ENCODE measurements at places on chromosomes 2 and 18.
A peak's percentile ranks its signal among the peaks of the same experiment; 100 is the strongest.

DNA sequence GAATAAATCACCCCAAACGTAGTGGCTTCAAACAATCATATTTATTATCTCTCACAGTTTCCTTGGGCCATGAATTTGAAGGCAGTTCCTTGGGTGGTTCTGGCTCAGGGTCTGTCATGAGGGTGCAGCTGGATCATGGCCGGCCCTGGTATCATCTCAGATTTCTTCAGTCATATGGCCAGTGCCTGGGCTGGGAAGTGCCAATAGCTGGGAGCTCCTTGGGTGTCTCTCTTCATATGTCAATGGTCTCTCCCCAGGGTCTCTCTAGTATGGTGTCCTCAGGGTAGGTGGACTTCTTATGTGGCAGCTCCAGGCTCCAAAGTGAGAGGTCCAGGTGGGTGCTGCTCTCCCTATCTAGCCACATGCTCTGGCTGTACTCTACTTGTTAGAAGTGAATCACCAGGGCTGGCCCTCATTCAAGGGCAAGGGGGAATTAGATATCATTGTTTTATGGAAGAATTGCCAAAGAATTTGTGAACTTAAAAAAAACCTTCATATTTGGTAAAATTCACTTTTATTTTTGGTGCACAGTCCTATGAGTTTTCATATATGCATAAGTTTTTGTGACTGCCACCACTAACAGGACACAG lies 15.4 kb downstream of the FHOD3 start:
- DNase-seq = no peak

- no peak for DNase-seq
Measured at GRCh38 chr18:7104649-7105048, 12.9 kb downstream of the LAMA1 start.

- peak; percentile 95 for DNase-seq
Measured at GRCh38 chr2:55049043-55049820, 1.0 kb downstream of the RTN4 start.

- DNase-seq = no peak
Measured at GRCh38 chr2:136290326-136290725, 172.4 kb upstream of the CXCR4 start.

DNA sequence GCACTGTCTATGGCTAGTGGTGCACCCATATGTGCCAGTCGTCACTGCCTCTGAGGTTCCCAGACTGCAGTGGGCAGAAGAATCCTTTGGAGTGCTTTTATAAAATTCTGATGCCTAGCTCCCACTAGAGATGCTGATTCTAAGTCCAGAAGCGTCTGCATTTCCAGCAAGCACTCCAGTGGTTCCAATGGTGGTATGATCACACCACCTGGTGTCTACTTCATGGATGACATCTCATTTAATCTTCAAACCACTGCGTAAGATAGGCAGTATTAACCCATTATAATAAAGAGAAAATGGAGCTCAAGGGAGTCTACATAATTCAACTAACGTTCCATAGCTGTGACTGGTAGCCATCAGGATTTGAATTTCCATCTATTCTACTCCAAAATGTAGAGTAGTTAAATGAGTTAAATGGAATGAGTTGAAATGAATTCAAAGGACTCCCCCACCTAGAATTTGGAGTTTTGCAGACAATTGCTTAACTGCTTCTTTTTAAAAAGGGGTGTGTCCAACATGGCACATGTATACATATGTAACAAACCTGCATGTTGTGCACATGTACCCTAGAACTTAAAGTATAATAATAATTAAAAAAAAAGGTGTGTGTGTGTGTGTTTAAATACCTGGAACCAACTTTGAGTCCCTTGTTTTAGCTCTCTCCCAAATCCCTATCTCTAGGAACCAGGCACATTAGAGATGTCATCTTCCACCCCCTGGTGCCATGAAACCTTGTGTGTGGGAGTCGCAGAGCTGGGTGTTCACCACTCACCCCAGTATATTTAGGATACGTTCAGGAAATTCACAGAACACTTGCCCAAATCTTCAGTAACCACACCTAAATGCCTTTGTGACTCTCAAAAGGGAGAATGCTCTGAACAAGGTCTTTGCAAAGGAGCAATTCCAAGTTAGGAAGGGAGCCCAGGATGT lies 14.1 kb downstream of the LAMA3 start:
- no peak for DNase-seq

- no peak for DNase-seq
Measured at GRCh38 chr2:191748059-191748461, 70.1 kb downstream of the NABP1 start.

DNA sequence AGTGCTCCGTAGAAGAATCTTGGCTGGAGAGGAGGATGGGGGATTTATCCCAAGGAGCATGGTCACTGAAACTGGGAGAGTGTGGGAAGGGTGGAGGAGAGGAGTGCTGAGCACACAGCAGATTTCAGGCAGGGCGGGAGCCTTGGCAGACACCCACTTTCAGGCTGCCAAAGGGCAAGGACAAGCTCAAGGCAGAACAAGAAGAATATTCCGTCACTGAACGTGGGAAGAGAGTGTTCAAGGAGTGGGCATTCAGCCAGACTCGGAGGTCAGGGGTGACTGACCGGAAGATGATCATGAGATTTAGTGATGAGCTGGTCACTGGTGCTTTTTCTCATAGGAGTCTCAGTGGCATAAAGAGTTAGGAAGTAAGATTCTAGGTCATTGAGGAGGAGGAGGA lies 136.2 kb upstream of the RASGRP3 start:
- no peak for DNase-seq

- no peak for DNase-seq
Measured at GRCh38 chr2:197274349-197274748, 36.2 kb downstream of the ANKRD44 start.

- peak; percentile 45 for DNase-seq
Measured at GRCh38 chr2:102892698-102893310, 131.0 kb downstream of the TMEM182 start.

GRCh38 chr2:218128781-218129457 lies 3.1 kb downstream of the CXCR2 start:
- no peak for DNase-seq

- no peak for DNase-seq
Measured at GRCh38 chr2:37300578-37300977, 24.1 kb downstream of the PRKD3 start.

- peak; percentile 54 for DNase-seq
Measured at GRCh38 chr2:172285010-172285621, 142.3 kb upstream of the ITGA6 start.

DNA sequence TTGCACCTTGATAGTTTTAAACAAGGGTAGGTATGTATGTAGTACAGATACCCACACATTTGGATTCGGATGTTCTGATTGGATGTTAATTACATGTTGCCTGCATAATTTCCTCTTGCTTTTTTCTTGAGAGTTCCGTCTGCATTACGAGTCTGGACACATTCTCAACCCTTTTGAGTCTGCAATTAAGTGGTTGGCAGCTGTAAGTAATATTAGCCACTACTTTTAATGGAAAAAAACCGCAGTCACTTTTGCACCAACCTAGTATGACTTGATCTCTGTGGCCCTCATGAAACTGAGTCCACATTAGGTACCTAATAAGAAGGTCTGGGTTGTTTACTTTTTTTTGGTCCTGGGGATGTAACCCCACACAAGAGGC lies 217.3 kb downstream of the VAPA start:
- DNase-seq = no peak

GRCh38 chr2:136005462-136006196 lies 20.2 kb upstream of the DARS1 start:
- no peak for DNase-seq

GRCh38 chr18:13477147-13477683 lies 249.1 kb downstream of the FAM210A start:
- DNase-seq = no peak

DNA sequence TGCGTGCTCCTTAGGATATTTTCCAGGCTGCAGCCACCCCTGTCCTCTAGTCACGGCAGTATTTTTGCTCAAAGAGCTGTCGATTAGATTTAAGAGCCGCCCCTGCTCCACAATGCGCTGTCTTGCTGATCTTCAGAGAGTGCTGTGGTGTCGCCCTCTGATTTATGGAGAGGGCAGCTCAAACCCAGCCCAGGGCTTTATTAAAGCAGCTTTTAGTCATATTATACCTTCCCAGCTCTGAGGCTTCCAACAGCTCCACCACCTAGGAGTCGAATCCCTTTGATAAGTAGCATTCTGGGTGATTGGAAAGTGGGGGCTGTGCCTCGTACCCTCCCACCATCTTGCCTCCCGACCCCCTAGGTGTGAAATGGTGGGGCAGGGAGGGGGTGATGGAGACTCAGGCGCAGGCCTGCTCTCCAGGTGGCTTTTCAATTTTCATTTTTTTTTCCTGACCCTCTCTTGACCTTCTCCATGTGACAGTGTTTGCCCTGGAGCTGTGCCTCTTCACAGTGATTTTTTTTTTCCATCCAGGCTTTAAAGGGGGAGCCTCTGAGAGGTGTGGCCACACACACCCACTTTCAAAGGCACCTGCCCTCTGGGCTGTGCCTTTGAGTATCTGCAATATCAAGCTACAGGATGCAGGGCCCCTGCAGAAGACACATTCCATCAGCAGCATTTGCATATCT lies 53.1 kb upstream of the NRP2 start:
- DNase-seq = peak; percentile 48

DNA sequence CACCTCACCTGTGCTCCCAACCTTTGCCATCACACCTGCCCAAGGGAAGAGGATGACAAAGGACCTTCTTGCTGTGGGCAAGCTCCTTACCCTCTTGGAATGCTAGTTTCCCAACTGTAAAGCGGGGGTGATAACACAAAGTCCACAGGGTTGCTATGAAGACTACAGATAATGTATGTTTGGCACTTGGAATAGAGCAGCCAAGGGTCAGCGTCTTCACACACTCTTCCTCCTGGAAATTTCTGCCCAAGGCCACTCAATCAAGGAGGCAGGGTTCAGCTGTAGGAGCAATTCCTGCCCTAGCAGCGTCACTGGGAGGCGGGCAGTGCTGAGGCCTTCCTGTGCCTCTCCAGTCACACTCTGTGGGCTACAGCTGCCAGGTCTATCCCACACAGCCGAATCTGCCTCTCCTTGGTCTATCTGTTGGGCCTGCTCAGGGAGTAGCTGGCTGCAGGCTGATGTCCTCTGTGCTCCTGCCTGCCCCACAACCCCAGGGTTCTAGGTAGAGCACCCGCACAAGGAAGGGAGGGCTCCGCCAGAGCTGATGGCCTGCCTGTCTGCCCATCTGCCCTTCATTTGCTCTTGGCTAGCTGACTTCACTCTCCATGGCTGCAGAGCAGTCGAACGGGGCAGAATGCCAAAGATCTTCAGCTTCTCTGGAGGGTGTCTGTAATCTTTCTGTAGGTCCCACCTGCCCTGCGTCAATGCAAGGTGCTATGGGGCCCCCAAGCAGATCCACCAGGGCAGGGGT lies 91.9 kb downstream of the MRO start:
- DNase-seq = no peak

GRCh38 chr2:38039121-38039910 lies 36.6 kb downstream of the CYP1B1 start:
- DNase-seq = no peak

GRCh38 chr2:71190656-71191569 lies 36.0 kb downstream of the PAIP2B start:
- DNase-seq = no peak

DNA sequence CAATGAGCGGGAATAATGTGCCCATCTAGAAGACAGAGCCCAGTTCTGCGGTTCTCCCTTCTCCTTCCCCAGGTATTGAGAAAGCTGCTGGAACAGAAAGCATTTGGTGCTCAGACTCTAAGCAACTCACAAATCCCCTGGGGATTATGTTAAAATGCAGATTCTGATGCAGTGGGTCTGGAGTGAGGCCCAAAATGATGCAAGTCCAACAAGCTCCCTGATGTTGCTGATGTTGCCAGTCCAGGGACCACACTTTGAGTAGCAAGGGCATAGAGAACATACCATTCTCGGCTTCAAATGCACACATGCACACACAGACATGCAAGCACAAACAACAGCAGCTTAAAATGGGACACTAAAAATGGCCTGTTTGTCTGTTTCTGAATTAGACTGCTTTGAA lies 274.8 kb upstream of the NCKAP5 start:
- DNase-seq = no peak
